RPMI7951 (cell line): ENCODE measurements at places on chromosomes 2 and 18. TPM values are rescaled to one million over a fixed set of nuclear protein-coding genes. Genes with fewer than 3 reads are reported as not detected.

The CCDC121 gene
- 1.8 and 2.2 TPM in 2 replicates for total RNA-seq

The FAM237A gene
- total RNA-seq: not detected in 2 replicates

The GAL3ST2 gene
- total RNA-seq: not detected in 2 replicates

The CNGA3 gene
- not detected in 2 replicates for total RNA-seq

DNA sequence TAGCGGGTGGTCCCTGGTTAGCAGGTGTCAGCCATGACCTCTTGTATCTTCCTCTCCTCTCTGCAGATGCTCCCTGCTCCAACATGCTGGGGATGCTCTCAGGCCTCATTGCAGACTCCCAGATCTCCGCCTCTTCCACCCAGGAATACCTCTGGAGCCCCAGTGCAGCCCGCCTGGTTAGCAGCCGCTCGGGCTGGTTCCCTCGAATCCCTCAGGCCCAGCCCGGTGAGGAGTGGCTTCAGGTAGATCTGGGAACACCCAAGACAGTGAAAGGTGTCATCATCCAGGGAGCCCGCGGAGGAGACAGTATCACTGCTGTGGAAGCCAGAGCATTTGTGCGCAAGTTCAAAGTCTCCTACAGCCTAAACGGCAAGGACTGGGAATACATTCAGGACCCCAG, 60.8 kb downstream of the NRP2 start:
- no peak for DNase-seq

DNA sequence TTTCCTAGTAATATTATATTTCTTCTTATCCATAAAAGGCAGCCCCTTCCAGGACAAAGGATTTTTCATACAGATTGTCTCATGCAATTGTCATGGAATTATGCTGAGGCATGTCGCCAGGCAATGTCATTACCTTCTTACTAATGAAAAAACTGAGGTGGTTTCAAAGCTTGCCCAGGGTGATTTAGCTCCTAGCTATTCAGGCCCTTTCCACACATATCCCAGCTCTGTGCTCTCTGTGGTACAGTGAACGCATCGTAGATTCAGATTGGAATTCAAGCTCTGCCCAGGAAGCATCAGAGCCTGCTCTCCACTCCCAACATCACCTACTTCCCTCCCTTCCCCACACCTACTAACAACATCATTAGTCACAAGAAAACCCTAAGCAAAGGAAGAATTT, 60.1 kb downstream of the ATP8B1 start:
- DNase-seq: peak; percentile 24

- no peak for DNase-seq
These were observed 84.6 kb downstream of the MYL12B start for GRCh38 chr18:3346487-3346886.

GRCh38 chr2:57549642-57550102, 496.9 kb upstream of the VRK2 start:
- DNase-seq: no peak

- DNase-seq: no peak
These were observed 28.9 kb downstream of the PTGR3 start for GRCh38 chr18:75179819-75180600.

GRCh38 chr2:139480161-139480650, 700.0 kb upstream of the NXPH2 start:
- no peak for DNase-seq

- no peak for DNase-seq
These were observed 28.5 kb downstream of the GALNT14 start for GRCh38 chr2:31109633-31110192.

- no peak for DNase-seq
These were observed 77.2 kb downstream of the PIGN start for GRCh38 chr18:62109676-62110075.
